ENCODE measurements at places on chromosomes 6 and 20.

- no peak for DNase-seq
These were observed 71.3 kb upstream of the STXBP5 start for GRCh38 chr6:147132889-147133288.

GRCh38 chr20:47931443-47931842 is 146.2 kb upstream of the SULF2 start:
- DNase-seq, result no peak

- DNase-seq, result peak; percentile 29
These were observed 7.0 kb downstream of the DYNLRB1 start for GRCh38 chr20:34522969-34523871.

GRCh38 chr6:114559419-114559818 is 216.6 kb upstream of the HS3ST5 start:
- no peak for DNase-seq

GRCh38 chr6:157556144-157556645 is 175.2 kb downstream of the ZDHHC14 start:
- DNase-seq, result no peak

DNA sequence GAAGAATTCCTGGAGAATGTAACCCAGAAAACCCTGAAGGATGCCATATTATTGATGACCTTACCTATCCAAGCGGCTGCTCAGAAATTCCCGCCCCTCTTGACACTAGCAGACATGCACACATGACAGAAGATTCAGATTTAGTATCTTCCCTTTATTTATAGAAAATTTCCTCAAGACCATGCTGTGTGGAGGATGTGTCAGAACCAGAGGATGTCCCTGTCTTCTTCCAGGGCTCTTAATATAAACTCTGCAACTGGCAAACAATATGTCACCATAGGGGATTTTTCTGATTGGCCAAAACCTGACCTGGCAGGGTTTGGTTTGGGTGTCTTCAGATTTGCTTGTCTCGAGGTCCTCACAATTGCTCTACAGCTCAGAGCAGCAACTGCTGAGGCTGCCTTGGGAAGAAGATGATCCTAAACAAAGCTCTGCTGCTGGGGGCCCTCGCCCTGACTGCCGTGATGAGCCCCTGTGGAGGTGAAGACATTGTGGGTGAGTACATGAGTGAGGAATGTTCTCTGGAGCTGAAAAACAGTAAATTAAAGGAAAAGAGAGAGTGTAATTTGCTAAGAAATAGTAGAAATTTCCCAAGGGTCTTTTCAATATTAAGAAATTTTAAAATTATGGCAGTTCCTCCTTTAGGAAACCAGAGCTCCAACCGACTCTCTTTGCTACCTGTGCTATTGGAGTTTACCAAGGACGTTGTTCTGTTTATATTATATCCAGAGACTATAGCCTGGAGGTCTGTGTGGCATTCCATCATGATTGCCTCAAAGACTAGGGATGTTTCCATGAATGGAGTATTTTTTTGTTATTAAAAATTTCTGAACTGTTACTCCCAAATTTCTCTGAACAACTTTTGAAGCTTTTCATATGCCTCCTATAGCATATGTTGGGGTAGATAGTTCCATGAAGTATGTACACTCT is at the start of gene HLA-DQA2:
TSS of gene HLA-DQA2 (plus strand) at position 361 of the 930 bp plus-strand sequence. CDS start at position 414, 53 bp downstream.
- no peak for DNase-seq

- DNase-seq, result no peak
These were observed 381.4 kb downstream of the SMOC2 start for GRCh38 chr6:168822376-168822775.

GRCh38 chr6:40391086-40391485 is 196.1 kb downstream of the LRFN2 start:
- DNase-seq, result no peak

DNA sequence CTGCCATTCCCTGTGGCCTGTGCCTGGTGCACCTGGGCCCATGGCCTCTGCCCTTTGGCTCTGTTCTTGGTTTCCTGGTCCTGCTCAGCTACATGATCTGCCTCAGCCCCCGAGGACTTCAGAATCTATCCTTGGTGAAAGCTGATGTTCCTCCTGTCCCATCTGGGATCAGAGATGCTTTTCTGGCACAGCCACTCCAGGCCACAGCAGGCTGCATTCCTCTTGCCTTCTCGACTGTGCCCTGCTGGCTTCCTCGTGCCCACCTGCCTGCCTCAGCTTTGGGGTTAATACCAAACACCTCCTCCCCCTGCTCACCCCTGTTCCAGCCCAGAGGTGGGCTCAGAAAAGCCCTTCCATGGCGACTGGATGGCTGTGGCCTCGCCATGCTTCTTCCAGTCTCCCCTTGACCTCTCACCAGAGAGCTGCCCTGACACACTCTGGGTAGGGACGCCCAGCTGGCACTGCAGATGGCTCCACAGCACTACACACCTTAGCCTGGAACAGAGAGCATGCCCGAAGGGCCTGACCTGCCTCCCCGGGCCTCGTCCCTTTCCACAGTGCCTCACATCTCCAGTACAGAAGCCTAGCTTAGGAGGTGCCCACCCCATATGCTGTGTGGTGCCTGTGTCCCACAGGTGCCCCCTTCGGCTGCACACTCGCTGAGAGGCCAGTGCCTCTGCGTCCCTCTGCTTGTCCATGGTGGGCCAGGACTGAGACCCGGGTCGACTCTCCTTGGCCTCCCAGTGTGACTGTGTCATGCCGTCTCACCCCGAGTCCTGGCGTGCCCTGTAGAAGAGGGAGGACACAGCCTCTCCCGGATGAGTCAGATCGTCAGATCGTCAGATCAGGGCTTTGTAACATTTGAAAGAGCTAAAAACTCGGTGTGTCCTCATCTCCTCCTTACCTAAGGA is 148.8 kb downstream of the DTNBP1 start:
- no peak for DNase-seq

DNA sequence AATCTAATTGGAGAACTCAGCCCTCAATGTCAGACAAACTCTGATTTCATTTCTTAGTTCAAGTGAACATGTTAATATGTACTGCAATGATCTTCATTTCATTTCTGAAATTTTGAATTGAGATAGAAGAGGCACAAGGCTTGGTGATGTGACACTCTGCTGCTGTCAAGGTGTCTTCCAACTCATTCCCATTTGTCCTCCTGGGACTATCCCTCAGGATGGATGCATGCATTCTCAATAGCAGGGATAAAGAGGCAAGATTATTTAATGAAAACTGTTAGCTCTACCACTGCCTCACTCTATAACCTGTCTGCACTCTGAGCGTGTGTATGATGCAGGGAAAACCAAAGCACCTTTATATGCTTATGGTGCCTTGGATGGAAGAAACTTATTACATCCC is 78.7 kb downstream of the PLCB1 start:
- no peak for DNase-seq

DNA sequence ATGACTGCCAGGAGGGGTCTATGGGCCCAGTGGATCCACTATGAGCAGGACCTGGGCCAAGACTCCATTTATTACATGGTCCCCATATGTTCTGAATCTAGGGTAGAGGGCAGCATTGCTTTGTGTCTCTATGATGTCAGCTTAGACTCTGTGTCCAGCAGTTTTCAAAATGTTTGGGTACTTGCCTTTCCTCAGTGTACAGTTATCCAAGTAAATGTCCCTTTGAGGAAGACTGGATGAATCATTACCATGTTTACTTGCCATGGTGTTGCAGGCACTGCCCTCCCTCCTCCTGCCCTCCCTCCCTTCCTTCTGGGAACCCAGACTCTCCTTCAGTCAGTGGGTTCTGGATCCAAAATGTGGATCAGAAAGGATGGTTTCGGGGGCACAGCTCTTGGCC is 108.6 kb downstream of the NRN1 start:
- DNase-seq, result no peak

GRCh38 chr20:1706079-1706478 is 48.5 kb upstream of the SIRPG start:
- no peak for DNase-seq

DNA sequence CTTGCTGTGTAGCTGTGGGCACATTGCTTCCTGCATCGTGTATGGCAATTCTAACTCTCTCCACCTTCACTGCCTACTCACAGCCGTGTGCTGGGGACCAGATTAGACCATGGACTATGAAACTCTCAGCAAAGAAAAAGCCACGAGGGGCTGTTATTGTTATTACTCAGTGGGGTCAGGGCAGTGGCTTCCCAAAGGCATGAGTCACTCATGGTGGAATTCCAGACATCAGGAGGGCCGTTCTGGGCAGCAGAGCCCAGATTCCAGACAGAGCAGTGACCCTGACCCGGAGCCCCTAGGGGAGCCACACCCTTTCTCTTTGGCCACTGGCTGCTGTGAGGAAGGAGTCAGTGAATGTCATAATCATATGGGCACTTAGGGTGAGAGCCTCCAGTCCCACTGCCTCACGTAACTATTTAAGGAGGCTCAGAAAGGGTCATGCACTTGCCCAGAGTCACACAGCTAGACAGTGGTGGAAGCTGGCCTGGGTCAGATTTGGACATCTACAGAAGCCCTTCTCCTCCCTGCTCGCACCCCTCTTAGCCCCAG is 22.2 kb upstream of the CCN5 start:
- no peak for DNase-seq

- no peak for DNase-seq
These were observed 163.1 kb downstream of the SOD2 start for GRCh38 chr6:159529934-159530333.

DNA sequence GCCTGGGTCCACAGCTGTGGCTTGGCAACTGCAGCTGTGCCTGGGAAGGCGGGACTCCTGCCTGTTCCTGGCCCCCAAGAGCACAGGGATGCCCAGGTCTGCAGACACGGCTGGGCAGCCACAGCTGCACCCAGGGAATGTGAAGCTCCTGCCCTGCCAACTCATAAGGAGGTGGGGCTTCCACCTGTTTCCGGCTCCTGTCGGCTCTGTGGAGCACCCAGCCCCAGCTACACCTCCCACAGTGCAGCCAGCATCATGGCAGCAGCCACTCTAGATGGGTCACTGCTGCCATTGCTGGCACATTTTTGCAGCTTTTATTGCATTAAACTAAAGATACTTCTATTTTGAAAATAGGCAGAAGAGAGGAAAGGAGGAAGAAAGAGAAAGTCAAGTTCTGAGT is 207.9 kb downstream of the SAMD5 start:
- no peak for DNase-seq

GRCh38 chr6:135266675-135267074 is 85.6 kb downstream of the MYB start:
- no peak for DNase-seq

DNA sequence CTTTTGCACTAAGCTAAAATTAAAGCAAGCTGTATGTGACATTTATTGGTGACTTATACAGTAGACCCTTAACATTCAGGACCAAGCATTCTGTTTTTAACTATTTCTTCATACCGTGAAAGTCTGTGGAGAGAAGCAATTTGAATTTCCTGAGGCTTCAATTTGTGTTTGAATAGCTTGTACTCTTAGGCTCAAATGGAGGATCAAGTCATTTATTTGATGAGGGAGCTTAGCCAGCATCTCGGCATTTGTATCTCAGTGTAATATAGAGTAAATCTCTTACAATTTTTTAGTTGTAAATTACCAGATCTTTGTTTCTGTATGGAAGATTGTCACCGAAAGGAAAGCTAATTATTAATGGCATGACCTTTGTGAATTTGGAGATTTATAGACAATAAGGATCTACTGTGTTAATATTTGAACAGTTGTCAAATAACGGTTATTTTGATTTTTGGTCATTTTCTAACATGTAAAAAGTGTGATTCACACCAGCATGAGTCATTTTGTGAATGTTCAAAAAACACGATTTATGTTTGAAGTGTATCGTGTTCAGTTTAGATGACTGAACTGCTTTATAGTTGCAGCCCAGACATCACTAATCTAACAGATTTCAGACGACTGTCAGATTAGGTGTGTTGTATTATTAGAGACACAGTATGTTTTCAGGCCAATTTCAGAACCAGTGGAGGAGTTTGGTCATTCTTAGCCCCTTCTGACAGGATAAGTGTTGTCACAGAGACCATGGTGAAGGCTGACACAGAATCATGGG is 332.9 kb downstream of the CDKAL1 start:
- no peak for DNase-seq

DNA sequence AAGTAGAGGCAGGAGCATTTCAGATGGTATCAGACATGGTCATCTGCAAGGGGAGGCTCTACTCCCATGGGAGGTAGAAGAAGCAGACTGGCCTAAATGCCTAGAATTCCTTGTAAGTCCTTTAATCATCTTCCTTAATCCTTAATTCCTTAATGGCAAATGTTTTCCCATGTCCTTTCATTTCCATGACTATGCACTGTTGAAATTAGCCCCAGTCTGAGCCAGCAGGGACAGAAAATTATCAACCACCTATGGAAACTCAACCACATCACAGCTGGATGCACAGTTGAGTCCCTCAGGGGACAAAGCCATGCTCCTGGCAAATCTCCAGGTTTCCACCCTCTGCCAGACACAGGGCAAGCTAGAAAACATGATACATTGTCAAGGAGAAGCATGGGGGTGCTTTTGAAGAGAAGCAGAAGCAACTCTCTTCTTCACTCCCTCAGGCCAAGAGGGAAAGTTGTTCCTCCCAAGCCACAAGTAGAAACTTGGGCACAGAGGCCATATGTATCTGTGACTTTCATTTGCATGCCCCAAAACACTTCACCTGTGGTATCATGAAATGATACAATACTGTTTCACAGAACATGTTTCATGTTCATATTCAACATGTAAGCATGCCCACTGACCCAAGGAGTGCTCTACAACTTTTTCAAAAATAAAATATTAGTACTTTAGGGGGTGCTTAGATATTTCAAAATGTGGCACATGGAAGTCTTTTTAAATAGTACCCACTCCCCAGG is 683.6 kb downstream of the KIF16B start:
- DNase-seq, result no peak

GRCh38 chr6:115582386-115582785 is 478.3 kb downstream of the FRK start:
- DNase-seq, result no peak

DNA sequence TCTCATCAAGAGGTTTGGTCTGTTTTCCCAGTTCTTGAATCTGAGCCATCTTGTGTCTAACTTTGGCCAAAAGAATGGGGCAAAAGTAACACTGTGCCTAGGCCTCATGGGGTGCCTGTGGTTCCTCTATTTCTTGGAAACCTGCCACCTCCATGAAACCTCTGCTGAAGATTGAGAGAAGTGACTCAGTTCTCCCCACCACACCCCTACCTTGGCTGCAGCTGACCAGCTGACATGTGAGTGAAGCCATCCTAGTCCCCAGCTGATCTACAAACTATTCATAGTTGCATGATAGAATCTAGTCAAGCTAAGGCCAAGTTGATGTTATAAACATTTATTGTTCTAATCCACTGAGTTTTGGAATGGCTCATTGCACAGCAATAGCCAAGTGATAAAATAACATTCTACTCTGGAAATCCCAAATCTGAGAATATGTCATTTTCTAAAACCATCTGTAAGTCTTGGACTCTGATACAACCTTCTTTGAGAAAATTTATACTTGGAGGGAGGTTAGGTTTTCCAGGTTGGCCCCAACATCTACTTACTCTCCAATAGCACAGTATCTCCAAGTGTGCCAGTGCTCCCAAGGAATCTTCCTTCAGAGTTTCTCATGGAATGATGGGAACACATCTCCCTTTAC is 107.0 kb upstream of the SMLR1 start:
- DNase-seq, result no peak

GRCh38 chr6:111533087-111533784 is 50.2 kb upstream of the REV3L start:
- DNase-seq, result no peak

- no peak for DNase-seq
These were observed 109.7 kb downstream of the DST start for GRCh38 chr6:56532766-56533551.

GRCh38 chr6:147131532-147132128 is 72.6 kb upstream of the STXBP5 start:
- peak; percentile 98 for DNase-seq

Measured in AML-193 (cell line).